ENCODE measurements at places on chromosomes 6 and 20. TPM values are rescaled to one million over a fixed set of nuclear protein-coding genes. Genes with fewer than 3 reads are reported as not detected.

The NKAPL gene
- total RNA-seq: 0.52 TPM

The TAAR1 gene
- not detected for total RNA-seq

The HBS1L gene
- total RNA-seq: 21.3 TPM

The PLN gene
- total RNA-seq: 0.99 TPM

The DEFB118 gene
- total RNA-seq: not detected

DNA sequence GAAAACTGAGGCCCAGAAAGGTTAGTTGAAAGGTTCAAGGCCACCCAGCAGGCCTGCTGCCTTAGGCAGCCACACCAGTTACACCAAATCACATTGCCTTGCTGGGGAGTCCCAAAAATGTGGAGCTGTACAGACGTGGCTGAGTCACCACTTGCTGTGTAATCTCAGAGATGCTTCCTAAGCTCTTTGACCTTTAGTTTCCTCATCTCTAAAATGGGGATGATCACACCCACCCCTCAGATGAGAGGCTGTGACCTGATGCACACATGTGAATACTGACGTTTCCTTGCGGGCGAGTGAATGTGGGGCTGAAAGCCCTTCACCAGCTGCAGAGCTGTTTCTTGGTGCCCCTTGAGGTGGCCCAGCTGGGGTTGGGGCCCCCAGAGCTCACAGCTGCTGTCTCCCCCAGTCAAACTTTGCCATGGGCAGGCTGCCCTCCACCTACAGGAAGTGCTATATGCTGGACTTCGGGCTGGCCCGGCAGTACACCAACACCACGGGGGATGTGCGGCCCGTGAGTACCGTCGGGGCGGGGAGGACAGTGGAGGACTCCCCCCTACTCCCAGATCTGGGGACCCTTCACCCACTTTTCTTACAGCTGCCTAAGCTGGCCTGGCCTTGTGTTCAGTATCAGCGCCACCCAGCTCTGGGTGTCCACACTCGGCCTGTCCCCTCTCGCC, 11.0 kb downstream of the TTBK1 start:
- H3K4me1 ChIP-seq: no peaks in the 10 kb centered on the region
- DNase-seq: no peak

- H3K4me3 ChIP-seq: no peak overlapping the region
- no peak for DNase-seq
- H3K27ac ChIP-seq: no peak overlapping the region
Observed at GRCh38 chr6:138440758-138441357, 36.8 kb downstream of the HEBP2 start.

DNA sequence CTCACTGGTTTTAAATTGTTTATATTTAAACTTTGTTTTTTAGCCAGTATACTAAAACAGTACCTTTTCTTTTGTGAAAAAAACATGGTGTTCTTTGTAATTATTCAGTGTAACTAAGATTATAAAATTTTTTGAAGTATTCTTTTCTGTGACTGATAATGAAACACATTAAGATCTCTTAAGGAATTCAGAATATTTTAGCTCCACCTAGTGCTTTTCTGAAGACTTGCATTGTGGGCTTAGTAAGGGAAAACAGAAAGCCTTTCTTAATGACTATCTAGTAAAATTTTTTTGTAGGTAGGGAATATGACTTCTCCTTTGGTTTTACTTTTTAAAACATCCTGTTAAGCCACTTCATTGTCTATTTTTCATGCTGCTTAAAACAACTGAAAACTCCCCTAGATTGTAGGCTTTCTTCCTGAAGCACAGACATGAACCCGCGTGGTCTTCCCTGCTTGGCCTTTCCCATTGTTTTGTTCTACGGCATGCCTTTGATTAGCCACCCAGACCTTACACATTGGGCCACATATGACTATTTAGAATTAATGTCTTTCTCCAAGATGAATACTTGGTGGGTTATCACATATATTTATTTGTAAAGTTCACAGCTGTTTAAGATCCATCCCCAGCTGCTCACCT, 72.1 kb downstream of the AFDN start:
- no peaks in the 10 kb centered on the region for H3K27me3 ChIP-seq
- no peak for DNase-seq
- H3K36me3 ChIP-seq: no peaks in the 10 kb centered on the region
- no peak overlapping the region for H3K4me3 ChIP-seq
- no peak overlapping the region for H3K27ac ChIP-seq
- no peaks in the 10 kb centered on the region for H3K4me1 ChIP-seq
